ENCODE measurements at places on chromosomes 11 and 22. TPM values are rescaled to one million over a fixed set of nuclear protein-coding genes. Genes with fewer than 3 reads are reported as not detected.

DNA sequence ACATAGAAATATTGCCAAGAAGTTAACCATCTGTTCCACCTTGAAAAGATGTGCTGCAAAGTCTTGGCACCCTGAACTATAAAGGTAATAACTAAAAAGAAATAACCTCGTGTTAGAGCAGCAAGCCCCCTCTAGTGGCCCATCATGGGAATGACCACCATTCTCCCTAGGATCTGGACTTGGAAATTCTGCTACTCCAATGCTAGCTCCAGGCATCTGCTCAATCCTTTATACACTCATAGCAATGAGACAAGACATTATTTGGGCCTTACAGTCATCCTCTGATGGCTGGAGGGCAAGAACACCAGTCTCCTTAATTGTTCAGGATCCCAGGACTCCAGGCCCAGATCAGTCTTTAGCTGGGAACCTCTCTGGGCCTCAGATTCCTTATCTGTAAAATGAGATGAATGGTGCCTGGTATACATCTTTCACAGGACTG, 76.0 kb downstream of the CWC15 start:
- H3K4me3 ChIP-seq = no peak overlapping the region
- H3K27me3 ChIP-seq = no peaks in the 10 kb centered on the region
- H3K4me1 ChIP-seq = no peaks in the 10 kb centered on the region
- no peak for DNase-seq
- no peaks in the 10 kb centered on the region for H3K36me3 ChIP-seq

GRCh38 chr11:9972989-9973388, 309.1 kb downstream of the SWAP70 start:
- H3K4me1 ChIP-seq = no peaks in the 10 kb centered on the region
- H3K27me3 ChIP-seq = no peaks in the 10 kb centered on the region
- H3K36me3 ChIP-seq = no peaks in the 10 kb centered on the region
- H3K27ac ChIP-seq = no peak overlapping the region
- DNase-seq = no peak
- H3K4me3 ChIP-seq = no peak overlapping the region

GRCh38 chr11:70364745-70365543, 33.4 kb upstream of the CTTN start:
- no peak overlapping the region for H3K27ac ChIP-seq
- H3K27me3 ChIP-seq = no peaks in the 10 kb centered on the region
- peaks cover 22% of the 10 kb centered on the region for H3K4me1 ChIP-seq
- DNase-seq = peak; percentile 35
- peak overlapping the region; percentile 40 for H3K4me3 ChIP-seq
- H3K36me3 ChIP-seq = peaks cover 11% of the 10 kb centered on the region

DNA sequence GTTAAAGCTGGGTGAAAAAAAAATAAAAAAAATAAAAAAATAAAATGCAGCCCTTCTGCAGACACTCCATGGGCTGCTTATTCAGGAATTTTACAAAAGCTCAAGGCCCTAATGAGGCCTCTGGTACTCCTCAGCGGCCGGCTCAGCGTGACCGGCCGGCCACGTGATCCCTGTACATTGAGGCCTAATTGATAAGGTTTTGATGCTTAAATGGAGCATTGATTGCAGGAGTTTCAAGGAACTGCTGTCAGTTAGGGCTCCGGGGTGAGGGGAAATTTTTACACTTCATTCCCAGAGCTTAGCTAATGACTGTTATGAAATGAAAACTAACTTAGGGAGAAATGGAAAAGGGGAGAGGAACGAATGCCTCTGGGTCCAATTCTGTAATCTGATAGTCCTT, 368.8 kb upstream of the KIRREL3 start:
- no peaks in the 10 kb centered on the region for H3K36me3 ChIP-seq
- H3K4me3 ChIP-seq = no peak overlapping the region

- H3K4me3 ChIP-seq = no peak overlapping the region
- H3K27ac ChIP-seq = no peak overlapping the region
- no peak for DNase-seq
- H3K36me3 ChIP-seq = no peaks in the 10 kb centered on the region
These were observed 48.2 kb downstream of the ELFN2 start for GRCh38 chr22:37379085-37379484.

DNA sequence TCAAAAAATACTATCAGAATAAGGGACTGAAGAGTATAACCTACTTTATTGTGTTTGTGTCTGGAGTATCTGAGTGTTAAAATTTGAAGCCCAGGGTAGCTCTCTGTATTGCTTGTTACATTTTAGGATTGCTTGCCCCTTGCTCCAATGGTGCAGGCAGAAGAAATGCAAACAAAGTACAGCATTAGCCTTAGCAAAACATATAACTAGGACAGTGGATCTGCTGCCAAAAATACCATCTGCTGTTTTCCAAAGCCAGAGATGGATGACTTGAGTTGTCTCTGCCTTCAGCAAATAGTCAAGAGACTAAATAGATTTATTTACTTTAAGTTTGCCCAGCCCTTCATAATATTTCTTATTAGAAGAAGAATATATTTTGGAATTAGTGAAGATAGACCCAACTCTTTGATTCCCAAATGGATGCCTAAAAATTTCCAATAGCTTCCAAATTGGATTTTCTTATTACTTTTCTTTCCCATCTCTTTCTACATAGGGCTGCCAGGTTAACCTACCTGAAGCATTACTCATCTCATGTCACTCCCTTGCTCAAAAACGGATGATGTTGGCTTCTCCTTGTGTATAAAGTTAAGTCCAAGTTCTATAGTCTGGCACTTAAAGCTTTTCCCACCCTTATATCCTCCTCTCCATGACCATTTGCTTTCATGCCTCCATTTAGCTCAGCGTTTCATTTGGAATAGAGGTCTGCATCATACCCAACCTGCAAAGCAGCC, 66.3 kb downstream of the LDLRAD3 start:
- DNase-seq = no peak
- no peaks in the 10 kb centered on the region for H3K4me1 ChIP-seq
- no peak overlapping the region for H3K27ac ChIP-seq
- no peak overlapping the region for H3K4me3 ChIP-seq
- H3K36me3 ChIP-seq = no peaks in the 10 kb centered on the region
- H3K27me3 ChIP-seq = peaks cover 6% of the 10 kb centered on the region

GRCh38 chr11:124646148-124646547, 23.5 kb downstream of the TBRG1 start:
- H3K27ac ChIP-seq = no peak overlapping the region
- no peaks in the 10 kb centered on the region for H3K4me1 ChIP-seq
- DNase-seq = no peak
- H3K27me3 ChIP-seq = no peaks in the 10 kb centered on the region
- H3K36me3 ChIP-seq = no peaks in the 10 kb centered on the region

GRCh38 chr22:24046024-24046423, 34.9 kb downstream of the CABIN1 start:
- H3K27me3 ChIP-seq = no peaks in the 10 kb centered on the region
- no peak overlapping the region for H3K27ac ChIP-seq
- DNase-seq = no peak
- H3K4me3 ChIP-seq = no peak overlapping the region
- no peaks in the 10 kb centered on the region for H3K4me1 ChIP-seq

- H3K27ac ChIP-seq = no peak overlapping the region
- H3K4me3 ChIP-seq = no peak overlapping the region
- no peaks in the 10 kb centered on the region for H3K36me3 ChIP-seq
- H3K4me1 ChIP-seq = no peaks in the 10 kb centered on the region
- H3K27me3 ChIP-seq = no peaks in the 10 kb centered on the region
- DNase-seq = no peak
These were observed 6.8 kb downstream of the NXPE2 start for GRCh38 chr11:114685097-114685496.

GRCh38 chr11:116465056-116465455, 307.7 kb downstream of the BUD13 start:
- no peak overlapping the region for H3K4me3 ChIP-seq
- H3K4me1 ChIP-seq = no peaks in the 10 kb centered on the region
- no peak overlapping the region for H3K27ac ChIP-seq
- DNase-seq = no peak
- no peaks in the 10 kb centered on the region for H3K36me3 ChIP-seq

DNA sequence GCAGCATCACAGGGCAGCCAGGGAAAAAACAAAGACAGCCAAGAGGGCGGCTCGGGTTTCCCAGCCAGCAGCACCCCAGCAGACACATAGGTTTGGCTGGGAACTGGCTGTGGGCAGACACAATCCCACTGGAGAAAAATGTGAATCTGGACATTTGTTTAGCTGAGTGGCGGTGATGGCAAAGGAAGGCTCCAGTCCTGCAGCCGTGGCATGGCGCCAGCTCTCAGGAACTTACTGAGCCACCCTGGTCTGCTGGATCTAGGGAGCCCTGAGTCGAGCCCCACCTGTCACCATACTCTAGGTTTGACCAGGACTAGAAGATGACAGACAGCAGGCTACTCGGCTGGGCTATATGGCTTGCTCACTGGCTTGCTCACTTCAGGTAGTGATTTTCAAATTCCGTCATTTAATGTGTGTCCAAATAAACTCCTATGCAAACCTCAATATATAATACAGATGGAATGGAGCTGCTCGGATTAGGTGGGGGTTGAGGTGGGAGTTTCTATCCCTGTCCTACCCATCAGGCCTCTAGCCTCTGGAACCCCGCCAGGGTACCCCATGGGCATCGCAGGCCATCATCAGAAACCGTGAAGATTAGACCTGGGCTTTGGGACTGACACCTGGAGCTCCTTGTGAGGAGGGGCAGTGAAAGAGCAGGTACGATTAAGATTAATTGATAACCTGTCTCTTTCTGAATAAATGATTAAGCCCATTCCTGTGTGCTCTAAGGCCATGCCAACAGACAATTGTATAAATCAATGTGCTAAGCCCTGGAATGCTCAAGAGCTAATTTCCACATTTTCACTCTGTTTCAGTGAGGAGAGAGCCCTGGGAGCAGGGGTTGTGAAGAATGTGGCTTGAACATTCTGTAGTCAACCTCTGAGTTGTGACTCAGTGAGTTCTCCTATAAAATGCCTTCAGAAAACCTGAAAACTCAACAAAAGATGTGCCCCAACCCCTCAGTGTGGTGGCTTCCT, 42.5 kb downstream of the GALNT18 start:
- H3K4me3 ChIP-seq = no peak overlapping the region
- no peaks in the 10 kb centered on the region for H3K27me3 ChIP-seq
- H3K36me3 ChIP-seq = no peaks in the 10 kb centered on the region
- H3K4me1 ChIP-seq = no peaks in the 10 kb centered on the region

DNA sequence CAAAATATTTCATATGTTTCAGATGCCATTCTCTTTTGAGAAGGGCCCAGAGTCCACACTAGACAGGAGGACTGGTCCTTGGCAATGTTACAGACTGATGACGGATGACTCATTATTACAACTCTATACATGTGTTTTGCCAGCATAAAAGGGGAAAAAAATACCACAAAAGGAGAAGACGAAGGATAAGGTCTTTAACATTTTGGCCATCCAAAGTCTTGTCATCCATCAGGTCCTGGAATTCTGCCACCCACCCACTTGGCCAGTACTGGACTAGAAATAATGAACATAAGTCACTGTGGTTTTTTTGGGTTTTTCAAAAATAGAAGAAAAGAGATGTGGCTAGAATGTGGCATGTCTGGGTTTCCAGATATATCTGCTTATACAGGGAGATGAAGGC, 57.7 kb upstream of the BDNF start:
- H3K36me3 ChIP-seq = no peaks in the 10 kb centered on the region
- H3K27me3 ChIP-seq = no peaks in the 10 kb centered on the region
- no peak overlapping the region for H3K27ac ChIP-seq
- H3K4me3 ChIP-seq = no peak overlapping the region
- no peaks in the 10 kb centered on the region for H3K4me1 ChIP-seq
- no peak for DNase-seq

- H3K4me3 ChIP-seq = no peak overlapping the region
- H3K27ac ChIP-seq = no peak overlapping the region
- peaks cover 72% of the 10 kb centered on the region for H3K36me3 ChIP-seq
- no peak for DNase-seq
- no peaks in the 10 kb centered on the region for H3K27me3 ChIP-seq
These were observed 5.0 kb downstream of the RPL3 start for GRCh38 chr22:39314251-39314971.

DNA sequence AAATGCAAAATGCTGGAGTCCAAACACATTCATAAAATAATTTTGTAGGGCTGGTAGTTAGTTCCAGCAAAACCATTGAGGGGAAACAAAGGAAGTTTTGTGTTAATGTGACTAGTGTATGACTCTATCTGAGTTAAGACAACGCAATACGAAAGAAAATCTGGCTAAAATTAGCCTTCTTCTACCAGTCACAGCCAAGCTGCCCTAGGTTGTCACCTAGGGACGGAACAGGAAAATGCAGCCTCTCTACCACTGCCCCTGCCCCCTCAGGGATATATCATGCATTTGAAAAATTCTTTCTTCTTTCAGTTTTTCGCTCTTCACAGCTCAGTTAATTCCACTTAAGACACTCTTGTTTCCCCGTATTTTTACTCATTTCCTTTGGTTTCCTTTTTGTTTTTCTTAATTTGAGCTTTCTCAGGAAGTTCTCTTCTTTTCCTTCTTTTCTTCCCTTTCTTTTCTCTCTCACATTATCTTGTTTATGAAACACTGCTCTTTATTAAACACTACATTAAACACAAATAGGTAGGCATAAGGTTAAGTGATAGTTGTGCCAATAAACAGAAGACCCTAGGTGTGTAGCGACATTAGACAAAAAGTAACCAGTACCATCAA, 30.6 kb downstream of the KIRREL3 start:
- no peak overlapping the region for H3K4me3 ChIP-seq
- H3K36me3 ChIP-seq = no peaks in the 10 kb centered on the region
- H3K4me1 ChIP-seq = no peaks in the 10 kb centered on the region
- no peak overlapping the region for H3K27ac ChIP-seq
- no peaks in the 10 kb centered on the region for H3K27me3 ChIP-seq
- no peak for DNase-seq

RAB30 gene
- 17.1 TPM for total RNA-seq

TMEM218 gene
- total RNA-seq = 25.5 TPM

HBE1 gene
- not detected for total RNA-seq

SCUBE1 gene
- 0.07 TPM for total RNA-seq
